ENCODE measurements at places on chromosomes 11 and 22.

- DNase-seq: no peak
Measured at GRCh38 chr22:45397806-45398205, 15.6 kb downstream of the SMC1B start.

DNA sequence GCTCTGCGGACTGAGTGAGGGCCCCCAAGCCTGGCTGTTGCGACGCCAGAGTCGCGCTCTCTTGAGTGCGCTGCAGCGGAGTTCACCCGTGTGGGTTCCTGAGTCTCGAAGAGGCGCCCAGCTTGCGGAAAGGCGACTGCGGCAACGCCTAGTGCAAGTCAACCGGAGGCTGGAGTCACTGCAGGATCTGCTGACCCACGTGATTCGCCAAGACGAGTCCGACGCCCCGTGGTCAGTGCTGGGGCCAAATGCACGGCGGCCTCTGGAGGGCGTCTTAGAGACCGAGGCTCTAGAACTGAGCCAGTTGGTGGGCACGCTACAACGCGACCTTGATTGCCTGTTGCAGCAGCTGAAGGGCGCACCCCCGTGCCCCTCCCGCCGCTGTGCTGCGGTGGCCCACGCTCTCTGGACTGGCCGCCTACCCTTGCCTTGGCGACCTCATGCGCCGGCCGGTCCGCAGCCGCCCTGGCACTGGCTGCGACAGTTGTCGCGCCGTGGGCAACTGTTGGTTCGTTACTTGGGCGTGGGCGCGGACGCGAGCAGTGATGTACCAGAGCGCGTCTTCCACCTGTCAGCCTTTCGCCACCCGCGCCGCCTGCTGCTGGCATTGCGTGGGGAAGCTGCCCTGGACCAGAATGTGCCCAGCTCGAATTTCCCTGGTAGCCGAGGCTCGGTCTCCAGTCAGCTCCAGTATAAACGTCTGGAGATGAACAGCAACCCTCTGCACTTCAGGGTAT lies 32.6 kb downstream of the RRP8 start:
- DNase-seq: no peak

GRCh38 chr11:70174547-70175235 lies 28.4 kb upstream of the FADD start:
- no peak for DNase-seq

DNA sequence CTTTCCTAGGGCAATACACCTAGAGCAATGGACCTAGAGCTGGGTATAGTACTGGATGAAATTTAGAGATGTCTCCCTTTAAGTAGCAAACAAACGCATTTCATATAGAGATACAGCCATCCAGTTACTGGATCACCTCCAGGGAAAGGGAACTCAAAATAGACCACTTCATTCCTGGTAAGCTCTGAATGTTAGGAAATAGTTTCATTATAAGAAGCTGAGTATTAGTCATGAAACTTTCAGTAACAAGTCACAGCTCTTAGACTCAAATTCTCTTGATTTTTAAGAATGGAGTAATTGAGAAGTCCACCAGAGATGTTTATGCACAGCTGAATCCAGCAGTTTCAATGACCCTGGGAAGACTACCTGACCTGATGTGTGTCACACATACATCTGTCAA lies 221.9 kb downstream of the FAM76B start:
- DNase-seq: no peak

DNA sequence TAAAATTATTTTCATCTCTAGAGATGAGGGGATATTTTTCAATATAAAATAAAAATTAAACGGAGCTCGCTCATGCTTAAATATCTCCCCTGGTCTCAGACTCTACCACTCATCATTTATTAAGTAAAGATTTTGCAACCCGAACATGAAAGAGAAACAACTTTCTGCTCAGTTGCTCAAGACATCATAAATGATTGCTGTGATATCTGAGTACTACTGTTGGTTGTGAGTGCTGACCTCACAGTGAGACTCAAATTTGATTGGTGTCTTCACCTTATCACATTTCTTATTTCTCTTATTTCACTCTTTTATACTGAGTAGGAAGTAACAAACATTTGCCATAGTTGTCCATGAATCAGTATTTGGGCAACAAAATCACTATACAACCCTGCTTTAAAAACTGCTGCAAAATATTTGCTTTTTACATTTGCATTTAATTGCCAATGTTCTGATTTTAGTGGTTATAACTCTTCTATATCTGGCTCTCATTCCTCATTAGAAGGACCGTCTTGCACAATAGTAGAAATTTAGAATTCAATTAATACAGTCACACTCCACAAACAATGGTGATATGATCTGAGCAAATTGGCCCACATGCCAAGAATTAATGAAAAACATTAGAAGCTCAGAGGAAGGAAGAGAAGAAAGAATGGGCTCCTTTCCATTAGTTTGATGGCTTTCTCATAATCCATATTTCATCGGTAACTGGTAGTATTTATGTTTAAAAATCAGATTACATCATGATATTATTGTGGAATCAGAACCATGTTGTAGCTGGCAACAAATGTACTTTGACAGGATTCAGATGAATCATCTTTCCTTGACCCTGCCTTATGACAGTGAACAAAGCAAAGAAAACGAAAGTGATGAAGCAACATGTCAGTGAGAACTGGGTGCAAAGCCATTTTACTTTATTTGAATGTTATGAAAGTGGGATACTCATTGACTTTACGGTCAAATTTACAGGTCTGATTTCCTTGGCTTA lies 973.6 kb upstream of the TENM4 start:
- DNase-seq: no peak

Data from activated CD4-positive, CD25-positive, alpha-beta regulatory T cell treated with anti-CD3 and anti-CD28 coated beads, Interleukin-2, amount 50 U/mL, for 16 hours (primary cell).